ENCODE measurements at places on chromosomes 13 and 19. TPM values are rescaled to one million over a fixed set of nuclear protein-coding genes. Genes with fewer than 3 reads are reported as not detected.
A peak's percentile ranks its signal among the peaks of the same experiment; 100 is the strongest.

USHBP1 gene
- 10.4 TPM for polyA plus RNA-seq

EFNA2 gene
- not detected for polyA plus RNA-seq

SIGLECL1 gene
- polyA plus RNA-seq = not detected

ERICH6B gene
- polyA plus RNA-seq = not detected

RDH8 gene
- polyA plus RNA-seq = not detected

DNA sequence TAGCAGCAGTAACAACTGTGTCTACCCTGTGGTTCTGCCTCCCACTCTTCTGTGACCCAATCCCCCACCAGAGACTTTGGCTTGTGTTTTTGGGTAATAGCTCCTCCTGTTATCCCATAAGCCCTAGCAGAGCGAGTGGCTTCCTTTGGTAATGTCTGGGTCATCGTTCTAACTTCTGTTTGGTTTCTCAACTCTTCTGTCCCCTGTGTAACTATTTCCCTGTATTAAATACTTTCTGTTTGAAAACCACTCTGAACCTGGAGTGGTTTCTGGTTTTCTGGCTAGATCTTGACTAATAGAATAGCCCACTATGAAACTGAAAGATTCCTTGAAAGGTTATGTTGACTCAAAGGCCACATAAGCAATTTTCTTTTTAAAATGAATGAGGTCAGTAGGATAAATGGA, 350.0 kb downstream of the DCT start:
- H3K4me3 ChIP-seq = no peak overlapping the region
- no peaks in the 10 kb centered on the region for H3K4me1 ChIP-seq
- H3K27me3 ChIP-seq = no peaks in the 10 kb centered on the region
- no peak for DNase-seq
- no peak overlapping the region for H3K27ac ChIP-seq

DNA sequence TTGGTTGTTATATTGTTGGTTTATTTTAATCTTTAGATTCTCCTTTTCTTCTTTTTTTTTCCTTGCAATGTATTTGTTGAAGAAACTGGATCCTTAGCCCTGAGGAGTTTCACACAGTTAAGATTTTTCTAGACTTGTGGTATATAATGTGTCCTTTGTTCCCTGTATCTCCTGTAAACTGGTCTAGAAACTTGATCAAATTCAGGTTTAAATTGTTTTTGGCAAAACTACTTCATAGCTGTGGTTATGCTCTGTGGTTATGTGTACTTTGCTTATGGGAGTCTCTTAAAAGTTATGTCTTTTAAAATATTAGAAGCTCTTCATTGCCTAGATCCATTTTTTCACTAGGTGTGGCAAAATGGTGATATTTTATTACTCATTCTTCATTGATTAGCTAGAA, 3.7 kb upstream of the MTRF1 start:
- H3K4me3 ChIP-seq = no peak overlapping the region
- no peaks in the 10 kb centered on the region for H3K27me3 ChIP-seq
- H3K36me3 ChIP-seq = no peaks in the 10 kb centered on the region
- no peak overlapping the region for H3K27ac ChIP-seq
- no peak for DNase-seq

- peak; percentile 83 for DNase-seq
- H3K36me3 ChIP-seq = no peaks in the 10 kb centered on the region
- peak overlapping the region; percentile 83 for H3K4me3 ChIP-seq
- H3K27me3 ChIP-seq = no peaks in the 10 kb centered on the region
- H3K4me1 ChIP-seq = peaks cover 10% of the 10 kb centered on the region
These were observed 3.0 kb downstream of the GADD45B start for GRCh38 chr19:2478756-2479555.

DNA sequence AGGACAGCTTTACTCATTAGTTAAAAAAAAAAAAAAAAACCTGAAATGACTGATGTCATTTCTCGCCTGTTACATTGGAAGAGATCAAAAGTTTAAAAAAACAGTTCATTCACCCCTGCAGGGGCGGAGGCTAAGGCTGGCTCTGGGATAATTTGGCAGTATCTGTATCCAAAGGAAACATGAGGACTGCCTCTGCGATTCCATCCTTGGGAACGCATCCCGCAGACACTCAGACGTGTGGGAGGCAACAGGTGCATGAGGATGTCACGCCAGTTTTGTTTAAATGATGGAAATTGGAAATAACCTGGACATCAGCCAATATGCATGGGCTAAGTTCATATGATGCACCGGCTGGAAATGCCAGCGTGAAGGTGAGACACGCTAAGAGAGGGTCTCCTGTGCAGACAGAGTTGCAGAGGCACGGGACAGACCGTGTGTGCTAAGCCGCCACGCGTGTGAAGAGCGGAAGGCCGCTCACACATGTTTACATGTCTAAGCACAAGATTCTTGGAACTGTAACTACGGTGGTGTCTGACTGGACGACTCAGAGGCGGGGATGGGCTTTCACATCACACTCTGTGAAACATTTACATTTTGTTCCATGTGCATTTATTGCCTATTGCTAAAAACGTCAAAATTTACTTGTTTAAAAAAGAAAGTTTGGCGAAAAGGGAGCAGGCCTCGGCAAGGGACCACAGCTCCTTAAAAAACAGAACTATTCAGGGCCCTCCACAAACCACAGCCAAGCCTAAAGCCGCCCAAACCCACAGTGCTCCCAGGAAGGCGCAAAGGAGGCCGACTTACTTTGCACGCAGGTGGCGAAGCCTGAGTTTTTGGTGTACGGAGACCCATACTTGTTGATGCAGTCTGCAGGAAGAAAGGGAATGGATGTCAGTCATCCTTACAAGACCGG, 17.9 kb downstream of the GAS6 start:
- H3K27me3 ChIP-seq = no peaks in the 10 kb centered on the region
- no peak for DNase-seq
- peaks cover 6% of the 10 kb centered on the region for H3K4me1 ChIP-seq
- no peak overlapping the region for H3K27ac ChIP-seq

- no peaks in the 10 kb centered on the region for H3K27me3 ChIP-seq
- no peaks in the 10 kb centered on the region for H3K36me3 ChIP-seq
- H3K4me1 ChIP-seq = no peaks in the 10 kb centered on the region
- H3K27ac ChIP-seq = no peak overlapping the region
- no peak overlapping the region for H3K4me3 ChIP-seq
These were observed 121.1 kb upstream of the SPRY2 start for GRCh38 chr13:80462037-80462436.

DNA sequence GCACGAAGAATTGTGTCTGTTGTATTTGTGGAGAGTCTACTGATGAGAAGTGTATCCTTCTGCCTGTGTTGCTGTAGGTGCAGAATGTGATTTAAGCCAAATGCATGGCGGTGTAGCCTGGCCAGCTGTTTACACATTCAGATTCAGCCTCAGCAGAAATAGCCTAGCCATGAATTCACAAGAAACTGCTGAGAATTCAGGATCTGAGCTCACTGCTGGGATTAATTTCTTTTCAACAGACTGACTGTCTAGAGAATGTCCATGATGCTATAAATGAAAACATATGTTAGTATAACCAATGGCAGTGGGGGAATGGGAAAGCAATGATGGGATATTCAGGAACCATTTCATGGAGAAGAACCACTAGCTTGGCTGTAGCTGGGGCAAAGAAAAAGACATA, 77.4 kb upstream of the RNF113B start:
- no peaks in the 10 kb centered on the region for H3K27me3 ChIP-seq
- peaks cover 17% of the 10 kb centered on the region for H3K4me1 ChIP-seq
- no peak overlapping the region for H3K4me3 ChIP-seq
- no peak for DNase-seq
- H3K27ac ChIP-seq = no peak overlapping the region

DNA sequence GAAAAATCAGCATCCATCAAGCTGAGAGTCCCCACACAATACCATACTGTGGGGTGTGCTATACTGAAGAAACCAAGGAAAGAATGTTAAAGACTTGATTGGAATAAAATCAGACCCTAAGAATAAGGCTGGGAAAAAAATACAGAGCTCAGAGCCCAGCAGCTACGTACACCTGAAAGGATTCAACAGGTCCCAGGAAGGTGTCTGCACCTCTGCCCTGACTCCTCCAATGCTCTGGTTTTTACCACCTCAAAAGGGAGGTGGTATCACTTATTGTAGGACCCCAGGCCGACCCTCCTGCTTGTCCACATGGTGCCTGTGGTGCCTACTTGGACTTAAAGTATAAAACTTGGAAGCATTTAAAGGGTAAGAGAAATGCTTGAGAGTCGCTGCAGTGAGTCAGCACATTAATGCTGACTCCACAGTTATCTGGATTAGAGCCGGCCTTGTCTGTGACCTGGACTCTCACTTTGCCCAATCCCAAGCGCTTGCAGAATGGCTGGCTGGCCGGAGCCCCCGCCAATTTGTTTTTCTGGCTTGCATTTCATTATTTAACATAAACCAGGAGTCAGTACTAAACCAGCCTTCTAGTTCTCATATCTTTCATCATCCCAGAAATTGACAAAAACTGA, 110.1 kb downstream of the FGF14 start:
- no peak overlapping the region for H3K4me3 ChIP-seq
- no peaks in the 10 kb centered on the region for H3K27me3 ChIP-seq
- no peak overlapping the region for H3K27ac ChIP-seq
- H3K4me1 ChIP-seq = no peaks in the 10 kb centered on the region

DNA sequence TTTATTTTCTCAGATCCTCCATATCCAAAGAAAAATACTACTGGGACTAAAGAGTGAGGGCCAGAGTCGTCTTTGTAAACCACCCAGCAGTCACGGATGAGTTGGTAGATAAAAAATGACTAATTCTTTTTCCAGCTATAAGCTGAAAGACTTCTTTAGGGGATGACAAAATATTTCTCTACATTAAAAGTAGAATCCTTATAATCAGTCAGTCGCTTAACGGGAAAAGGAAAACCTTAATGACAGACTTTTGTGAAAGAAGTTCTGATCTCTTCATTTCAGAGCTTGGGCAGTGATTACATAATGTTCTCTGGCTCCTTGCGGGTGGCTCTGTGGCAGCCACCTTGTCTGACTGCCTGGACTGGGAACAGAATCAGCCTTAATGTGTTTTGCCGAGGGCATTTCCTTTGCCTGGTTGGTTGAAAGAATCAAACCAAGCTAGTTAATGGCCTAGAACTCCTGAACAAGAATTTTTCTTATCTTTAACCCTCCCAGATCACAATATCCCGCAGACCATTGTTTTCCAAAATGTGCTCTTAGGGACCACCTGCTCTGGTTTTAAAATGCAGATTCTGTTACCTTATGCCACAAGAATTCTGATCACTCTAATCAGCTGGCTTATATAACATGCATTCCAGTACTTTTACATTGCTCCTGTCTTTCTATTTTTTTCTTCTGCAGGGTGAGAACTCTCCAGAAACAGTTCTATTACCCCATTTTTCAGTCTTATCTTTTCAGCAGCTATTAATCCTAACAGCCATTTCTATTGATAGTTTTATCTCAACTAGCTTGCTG, 2.5 kb downstream of the ITM2B start:
- peak overlapping the region; percentile 100 for H3K4me3 ChIP-seq
- H3K27me3 ChIP-seq = no peaks in the 10 kb centered on the region
- H3K27ac ChIP-seq = peak overlapping the region; percentile 100
- no peaks in the 10 kb centered on the region for H3K36me3 ChIP-seq

DNA sequence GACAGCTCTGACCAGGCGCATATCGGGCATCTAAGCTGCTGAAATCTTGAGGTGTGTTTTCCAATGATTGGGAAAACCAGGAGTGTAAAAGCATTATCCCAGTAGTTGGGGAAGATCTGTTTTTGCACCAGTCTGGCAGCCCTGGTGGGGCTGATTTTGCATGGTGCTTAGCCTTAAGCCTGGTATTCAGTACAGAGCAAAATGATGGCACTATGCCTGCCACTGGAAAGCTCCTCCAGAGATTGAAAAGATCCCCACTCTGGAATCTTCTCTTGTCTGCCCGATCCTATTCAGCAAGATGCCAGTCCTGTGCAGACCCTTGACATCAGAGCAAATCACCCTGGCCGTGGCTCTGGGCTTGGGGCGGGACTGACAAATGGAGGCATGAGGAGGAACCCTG, 44.7 kb upstream of the SIAH3 start:
- no peak overlapping the region for H3K27ac ChIP-seq
- H3K27me3 ChIP-seq = no peaks in the 10 kb centered on the region
- H3K4me3 ChIP-seq = no peak overlapping the region
- no peaks in the 10 kb centered on the region for H3K36me3 ChIP-seq
- H3K4me1 ChIP-seq = no peaks in the 10 kb centered on the region

GRCh38 chr13:45398877-45399276, 19.3 kb downstream of the SLC25A30 start:
- no peaks in the 10 kb centered on the region for H3K27me3 ChIP-seq
- H3K27ac ChIP-seq = no peak overlapping the region
- H3K36me3 ChIP-seq = peaks cover 49% of the 10 kb centered on the region
- no peak for DNase-seq
- no peak overlapping the region for H3K4me3 ChIP-seq

- H3K27me3 ChIP-seq = no peaks in the 10 kb centered on the region
- no peak for DNase-seq
- H3K36me3 ChIP-seq = no peaks in the 10 kb centered on the region
- no peak overlapping the region for H3K27ac ChIP-seq
These were observed 38.0 kb upstream of the DOCK9 start for GRCh38 chr13:99015606-99016490.

GRCh38 chr13:37009692-37010091, 9.1 kb downstream of the EXOSC8 start:
- no peak overlapping the region for H3K27ac ChIP-seq
- peaks cover 74% of the 10 kb centered on the region for H3K36me3 ChIP-seq
- DNase-seq = no peak

- H3K36me3 ChIP-seq = no peaks in the 10 kb centered on the region
- no peak overlapping the region for H3K27ac ChIP-seq
- no peaks in the 10 kb centered on the region for H3K27me3 ChIP-seq
- no peak overlapping the region for H3K4me3 ChIP-seq
These were observed 14.0 kb downstream of the GNA15 start for GRCh38 chr19:3149526-3150505.

DNA sequence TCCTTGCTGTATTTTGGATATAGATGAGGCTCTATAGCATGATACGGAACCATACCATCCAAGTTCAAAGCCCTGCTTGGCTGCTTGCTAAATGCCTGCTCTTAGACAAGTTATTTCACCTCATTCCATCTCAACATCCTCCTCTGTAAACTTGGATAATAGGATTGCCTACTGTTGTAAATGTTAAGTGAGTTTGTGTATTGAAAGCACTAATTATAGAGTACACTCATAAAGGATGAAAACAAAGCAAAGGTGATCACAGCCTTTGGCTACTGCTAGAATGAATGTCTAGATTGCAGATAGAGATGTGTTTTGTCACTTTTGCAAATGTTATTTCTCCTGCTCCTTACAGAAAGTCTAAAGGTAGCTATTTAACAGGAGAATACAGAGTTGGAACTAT, 34.3 kb upstream of the STARD13 start:
- no peaks in the 10 kb centered on the region for H3K4me1 ChIP-seq
- DNase-seq = no peak

DNA sequence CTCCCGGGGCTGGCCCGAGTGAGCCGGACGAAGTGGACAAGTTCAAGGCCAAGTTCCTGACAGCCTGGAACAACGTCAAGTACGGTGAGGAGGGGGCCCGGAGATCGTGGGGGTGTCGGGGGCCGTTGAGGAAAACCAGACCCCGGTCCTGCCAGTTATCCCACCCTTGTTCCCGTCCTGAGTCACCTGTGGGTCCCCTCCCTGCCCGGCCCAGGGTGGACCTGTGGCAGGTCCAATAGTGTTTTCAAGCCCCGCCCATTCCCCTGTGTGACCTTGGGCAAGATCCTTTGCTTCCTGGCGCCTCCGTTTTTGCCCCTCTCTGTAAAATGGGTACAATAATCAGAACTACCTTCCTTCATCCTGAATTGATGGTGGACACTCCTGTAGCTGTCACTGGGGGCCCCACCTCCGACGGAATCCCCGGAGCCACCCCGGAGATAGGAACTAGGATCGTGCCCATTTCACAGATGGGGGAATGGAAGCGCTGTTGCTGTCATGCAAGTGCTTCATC, 593 bp downstream of the ATG4D start:
- H3K4me3 ChIP-seq = peak overlapping the region; percentile 59
- peak; percentile 70 for DNase-seq
- peak overlapping the region; percentile 90 for H3K27ac ChIP-seq
- H3K36me3 ChIP-seq = no peaks in the 10 kb centered on the region
- H3K27me3 ChIP-seq = no peaks in the 10 kb centered on the region
